Fibroblast of skin of left biceps (primary cell): ENCODE measurements at places on chromosomes 13 and 19.

DNA sequence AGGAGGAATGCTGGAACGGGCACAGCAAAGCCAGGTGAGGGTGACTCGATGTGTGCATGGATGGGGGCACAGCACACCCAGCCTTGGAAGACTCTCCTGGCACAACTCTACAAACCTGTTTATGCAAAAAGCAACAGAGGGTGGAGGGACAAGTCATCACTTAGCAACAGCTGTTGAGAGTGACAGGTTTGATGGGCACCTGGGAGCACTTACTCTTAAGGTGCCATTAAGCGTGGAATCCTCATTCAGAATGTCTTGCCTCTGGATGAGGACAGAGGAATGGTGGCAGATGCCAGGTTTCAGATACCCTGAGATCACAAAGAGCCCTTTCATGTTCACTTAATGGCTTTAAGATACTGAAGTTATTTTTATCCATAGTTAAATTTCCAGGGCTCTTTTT is 97.0 kb downstream of the DCT start:
- no peak for DNase-seq

GRCh38 chr19:39264306-39265290 is 3.6 kb upstream of the IFNL2 start:
- DNase-seq = no peak

GRCh38 chr13:25085125-25085742 is 10.7 kb upstream of the PABPC3 start:
- DNase-seq = no peak

GRCh38 chr13:62598708-62599107 is 1183.1 kb upstream of the PCDH20 start:
- no peak for DNase-seq

DNA sequence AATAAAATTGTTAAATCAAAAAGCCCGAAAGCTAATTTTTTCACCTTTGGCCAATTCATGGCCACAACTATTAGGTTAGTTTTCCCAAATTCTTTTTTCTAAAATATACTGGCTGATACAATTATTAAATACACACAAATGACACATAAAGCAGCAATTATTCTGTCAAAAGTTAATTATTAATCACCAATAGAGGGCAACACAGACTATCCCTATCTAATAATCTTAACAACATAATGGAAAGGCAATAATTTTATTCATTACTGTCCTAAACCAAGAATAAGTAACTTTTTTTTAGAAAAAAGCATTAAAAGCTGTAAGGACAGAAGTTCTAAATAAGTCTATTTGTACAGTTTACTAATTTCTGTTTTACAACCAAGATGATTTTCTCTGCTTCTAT is 51.7 kb downstream of the KATNAL1 start:
- no peak for DNase-seq

GRCh38 chr13:30869491-30869890 is 36.6 kb upstream of the MEDAG start:
- DNase-seq = no peak

- DNase-seq = no peak
Measured at GRCh38 chr13:35718084-35718483, 241.6 kb upstream of the MAB21L1 start.

GRCh38 chr13:89514534-89515312 is 1832.8 kb upstream of the MIR17HG start:
- no peak for DNase-seq

- DNase-seq = no peak
Measured at GRCh38 chr19:50432221-50433028, at the start of gene MYBPC2. Gene MYBPC2 (plus strand): TSS chr19:50432892. CDS start chr19:50432954, 62 bp downstream.

GRCh38 chr19:29876414-29876813 is 64.6 kb downstream of the CCNE1 start:
- no peak for DNase-seq

GRCh38 chr13:37273836-37274235 is 168.4 kb upstream of the CSNK1A1L start:
- no peak for DNase-seq

- DNase-seq = no peak
Measured at GRCh38 chr19:39497996-39498797, 550 bp upstream of the DLL3 start.

- peak; percentile 8 for DNase-seq
Measured at GRCh38 chr13:79837741-79838450, 356.9 kb downstream of the NDFIP2 start.

DNA sequence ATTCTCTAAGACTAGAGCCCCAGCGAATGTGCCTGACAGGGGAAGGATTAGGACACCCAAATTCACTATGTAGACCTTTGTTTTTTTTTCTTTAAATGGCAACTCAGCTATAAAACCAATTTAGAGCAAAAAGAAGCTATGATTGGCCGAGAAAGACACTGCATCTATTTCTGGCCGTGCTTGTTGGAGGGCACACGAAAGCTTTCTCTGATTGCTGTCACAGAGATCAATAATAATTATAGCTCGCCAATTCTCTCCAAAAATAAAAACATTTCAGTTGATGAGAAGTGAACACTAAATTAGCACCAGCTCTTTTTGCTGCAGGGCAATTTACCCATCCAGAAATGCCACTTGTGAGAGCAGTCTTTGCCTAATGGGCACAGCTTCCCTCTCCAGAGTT is 31.2 kb downstream of the CBY2 start:
- no peak for DNase-seq

DNA sequence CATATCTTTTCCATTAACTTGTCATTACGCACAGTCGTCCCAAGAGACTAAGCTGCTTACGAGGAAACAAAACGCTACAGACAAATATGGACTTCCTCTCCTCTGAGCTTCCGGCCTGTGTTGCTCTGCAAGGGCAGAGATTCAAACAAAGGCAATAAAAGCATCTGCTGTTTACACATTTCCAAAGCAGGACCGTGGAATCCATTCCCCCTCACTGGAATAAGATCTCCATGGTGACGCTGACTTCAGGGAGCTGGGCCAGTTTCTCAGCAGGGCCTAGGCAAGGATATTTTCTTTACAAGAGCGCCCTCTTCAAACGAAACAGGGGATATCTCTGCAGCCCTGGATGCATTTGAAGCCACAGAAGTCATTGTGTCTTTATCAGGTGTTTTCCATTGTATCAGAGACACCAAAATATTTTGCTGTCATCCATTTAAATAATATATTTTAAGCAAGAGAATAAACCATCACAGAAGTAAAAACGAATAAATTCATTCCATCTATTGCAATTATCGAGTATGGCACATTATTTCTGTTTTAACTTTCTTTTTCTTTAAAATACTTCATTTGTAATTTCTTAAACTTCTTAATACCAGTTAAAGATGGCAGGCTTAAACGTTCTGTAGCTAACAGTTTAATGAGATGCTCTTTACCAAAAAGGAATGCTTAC is 177.5 kb downstream of the DCLK1 start:
- DNase-seq = peak; percentile 87

- no peak for DNase-seq
Measured at GRCh38 chr13:28058866-28059613, 41.3 kb downstream of the FLT3 start.

GRCh38 chr13:113658836-113659235 is 838 bp upstream of the ATP4B start:
- DNase-seq = no peak

- DNase-seq = no peak
Measured at GRCh38 chr13:33764716-33765115, 53.2 kb upstream of the RFC3 start.

GRCh38 chr13:66068683-66069082 is 1161.5 kb downstream of the PCDH9 start:
- DNase-seq = no peak

DNA sequence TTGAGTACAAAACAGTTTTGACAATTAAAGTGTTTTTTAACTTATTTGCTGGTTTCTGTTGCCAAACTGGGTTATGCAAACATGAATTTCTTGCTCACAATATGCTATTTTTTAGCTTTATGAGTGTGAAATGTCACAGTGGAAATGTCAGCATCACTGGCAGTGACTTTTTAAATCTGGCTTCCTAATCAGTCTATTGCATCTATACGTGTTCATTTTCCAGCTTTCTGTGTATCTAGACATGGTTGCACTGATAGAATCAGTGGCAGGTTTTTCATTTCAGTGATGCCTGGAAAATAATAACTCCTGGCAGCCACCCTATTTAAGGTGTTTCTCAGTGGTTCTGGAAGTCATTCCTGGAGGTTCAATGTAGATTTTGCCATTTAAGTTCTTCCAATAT is 146.7 kb downstream of the SLITRK6 start:
- DNase-seq = no peak

DNA sequence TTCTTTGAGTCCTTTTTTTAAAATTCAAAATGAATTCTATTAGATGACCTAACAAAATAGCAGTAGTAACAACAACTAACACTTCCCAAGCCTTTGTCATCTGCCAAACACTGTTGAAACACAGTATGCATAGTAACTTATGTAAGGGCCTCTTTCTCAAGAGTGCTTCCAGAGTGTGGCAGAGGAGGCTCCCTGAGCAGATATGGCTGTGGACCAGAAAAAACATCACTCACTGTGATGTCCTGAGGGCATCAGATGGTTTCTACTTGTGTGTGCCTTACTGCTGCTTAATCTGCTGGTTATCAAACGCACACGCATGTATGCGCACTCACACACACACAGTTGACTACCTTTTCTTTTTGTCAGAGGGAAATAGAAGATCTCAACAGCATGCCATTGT is 110.8 kb downstream of the DLEU7 start:
- no peak for DNase-seq
